CD4-positive, alpha-beta T cell (primary cell): ENCODE measurements at places on chromosomes 3 and 15. TPM values are rescaled to one million over a fixed set of nuclear protein-coding genes. Genes with fewer than 3 reads are reported as not detected.

Gene GALNT15
- total RNA-seq: not detected

Gene PRSS50
- total RNA-seq: not detected

- no peak for DNase-seq
Observed at GRCh38 chr15:50968353-50968752, 59.9 kb downstream of the AP4E1 start.

Gene RAD51
- total RNA-seq: 1.5 TPM

GRCh38 chr3:147572970-147573340 lies 163.8 kb downstream of the ZIC1 start:
- no peak for DNase-seq

- DNase-seq: no peak
Observed at GRCh38 chr3:149452036-149452435, 22.5 kb upstream of the TM4SF4 start.

DNA sequence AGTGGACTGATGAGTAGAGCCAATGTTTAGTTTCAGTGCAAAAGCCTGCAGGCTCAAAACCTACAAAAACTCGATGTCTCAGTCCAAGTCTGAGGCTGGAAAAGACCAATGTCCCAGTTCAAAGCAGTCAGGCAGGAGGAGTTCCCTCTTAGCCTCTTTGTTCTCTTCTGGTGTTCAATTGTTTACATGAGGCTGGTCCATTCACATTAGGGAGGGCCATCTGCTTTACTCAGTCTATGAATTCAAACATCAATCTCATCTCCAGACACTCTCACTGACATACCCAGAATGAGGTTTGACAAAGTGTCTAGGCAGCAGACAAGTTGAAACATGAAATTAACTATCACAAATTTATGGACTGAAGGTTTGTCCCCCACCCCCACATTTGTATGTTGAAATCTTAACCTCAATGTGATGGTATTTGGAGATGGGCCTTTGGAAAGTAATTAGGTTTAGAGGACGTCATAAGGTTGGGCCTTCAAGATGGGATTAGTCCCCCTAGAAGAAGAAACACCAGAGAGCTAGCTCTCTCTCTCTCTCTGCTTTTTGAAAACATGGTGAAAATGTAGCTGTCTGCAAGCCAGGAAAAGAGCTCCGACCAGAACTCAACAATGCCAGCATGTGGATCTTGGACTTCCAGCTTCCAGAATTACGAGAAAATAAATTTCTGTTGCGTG lies 438.5 kb upstream of the RGMA start:
- no peak for DNase-seq

Gene OXSM
- 7.9 TPM for total RNA-seq

Gene ASB14
- total RNA-seq: not detected

Gene TP63
- total RNA-seq: not detected

Gene NR1I2
- total RNA-seq: not detected

Gene NFKBIZ
- total RNA-seq: 451 TPM
